ENCODE measurements at places on chromosomes 6 and 20.

GRCh38 chr6:130964808-130965604, 98.0 kb downstream of the EPB41L2 start:
- no peak for DNase-seq

- DNase-seq, result no peak
Measured at GRCh38 chr6:13299403-13299821, 28.9 kb downstream of the TBC1D7 start.

DNA sequence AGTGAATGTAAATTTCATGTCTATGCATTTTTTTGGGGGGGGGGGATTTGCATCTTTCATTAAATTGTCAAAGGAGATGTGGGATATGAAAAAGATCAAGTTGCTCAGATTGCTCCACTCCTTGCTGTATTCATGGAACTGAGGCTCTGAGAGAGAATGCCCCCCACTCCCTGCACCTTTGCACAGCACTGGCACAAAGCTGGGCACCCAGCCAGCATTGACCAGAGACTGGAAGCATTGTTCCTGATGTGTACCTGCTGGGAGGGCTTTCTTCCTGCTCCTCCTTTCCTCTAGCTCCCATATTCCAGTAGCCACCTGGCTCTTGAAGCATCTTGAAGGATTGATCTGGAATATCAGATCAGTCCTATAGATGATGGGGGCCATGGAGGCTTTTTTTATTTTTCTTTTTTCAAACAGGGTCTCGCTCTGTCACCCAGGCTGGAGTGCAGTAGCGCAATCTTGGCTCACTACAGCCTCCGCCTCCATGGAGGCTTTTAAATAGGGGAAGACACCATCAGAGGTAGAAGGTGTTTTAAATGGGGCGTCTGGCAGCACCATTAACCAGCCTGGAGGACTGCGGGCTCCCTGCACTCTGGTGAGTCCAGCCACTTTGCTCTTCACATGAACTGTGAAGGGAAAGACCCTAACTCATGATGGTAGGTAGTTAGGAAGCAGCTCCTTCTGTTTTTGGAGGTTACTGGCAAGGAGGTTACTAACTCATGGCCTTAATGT, 10.9 kb downstream of the DUSP15 start:
- DNase-seq, result no peak

- DNase-seq, result no peak
Measured at GRCh38 chr20:7248281-7249201, 481.1 kb downstream of the BMP2 start.

- no peak for DNase-seq
Measured at GRCh38 chr20:19835533-19836222, 77.6 kb downstream of the RIN2 start.

DNA sequence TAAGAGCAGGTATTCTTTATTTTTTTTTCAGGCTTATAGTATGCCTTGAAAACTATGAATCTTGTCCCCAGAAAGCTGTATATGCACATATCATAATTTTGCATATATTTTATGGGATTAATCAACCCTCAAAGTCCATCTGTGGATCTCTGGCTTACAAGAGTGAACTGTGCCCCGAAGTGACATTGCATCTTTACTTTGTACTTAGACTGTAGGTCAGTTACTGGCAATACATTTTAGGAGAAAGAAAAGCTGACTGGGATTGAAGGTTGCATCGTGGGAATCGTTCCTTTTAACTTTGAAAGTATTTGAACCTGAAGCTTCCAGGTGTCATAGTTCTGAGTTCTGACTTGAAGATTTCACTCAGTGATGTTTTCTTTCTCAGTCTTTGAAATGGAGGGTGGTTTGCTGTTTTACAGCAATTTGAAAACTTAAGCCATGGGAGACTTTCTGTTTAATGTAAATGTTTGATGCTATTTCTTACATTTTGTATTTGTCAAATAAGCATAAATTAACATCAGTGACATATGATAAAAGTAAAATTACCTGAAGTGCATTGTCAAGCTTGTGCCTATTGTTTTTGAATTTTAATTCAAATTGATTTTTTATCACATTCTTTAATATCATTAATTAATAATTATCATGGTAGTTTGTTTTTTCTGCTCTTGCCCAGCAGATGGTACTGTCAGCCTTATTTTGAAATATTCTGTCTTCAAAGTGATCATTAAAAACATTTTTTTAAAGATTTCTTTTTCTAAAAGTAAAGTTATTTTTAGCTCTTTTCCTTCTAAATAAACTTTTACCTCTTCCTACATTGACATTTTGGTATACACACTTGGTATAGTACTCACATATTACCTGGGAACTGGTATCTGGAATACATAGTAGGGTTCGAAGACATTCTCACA, 29.0 kb downstream of the L3MBTL3 start:
- DNase-seq, result no peak

DNA sequence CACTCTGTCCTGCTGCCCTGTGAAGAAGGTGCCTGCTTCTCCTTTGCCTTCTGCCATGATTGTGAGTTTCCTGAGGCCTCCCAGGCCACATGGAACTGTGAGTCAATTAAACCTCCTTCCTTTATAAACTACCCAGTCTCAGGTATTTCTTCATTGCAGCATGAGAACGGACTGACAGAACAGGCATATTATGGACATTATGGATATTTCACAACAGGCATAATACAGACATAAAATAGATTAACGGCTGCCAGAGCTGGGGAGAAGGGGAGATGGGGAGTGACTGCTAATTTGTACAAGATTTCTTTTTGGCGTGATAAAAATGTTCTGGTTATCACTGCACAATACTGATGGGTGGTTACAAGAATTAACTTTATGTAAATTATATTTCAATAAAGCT, 29.4 kb downstream of the TRPC4AP start:
- no peak for DNase-seq

- no peak for DNase-seq
Measured at GRCh38 chr6:50143011-50143719, 93.4 kb upstream of the DEFB112 start.

DNA sequence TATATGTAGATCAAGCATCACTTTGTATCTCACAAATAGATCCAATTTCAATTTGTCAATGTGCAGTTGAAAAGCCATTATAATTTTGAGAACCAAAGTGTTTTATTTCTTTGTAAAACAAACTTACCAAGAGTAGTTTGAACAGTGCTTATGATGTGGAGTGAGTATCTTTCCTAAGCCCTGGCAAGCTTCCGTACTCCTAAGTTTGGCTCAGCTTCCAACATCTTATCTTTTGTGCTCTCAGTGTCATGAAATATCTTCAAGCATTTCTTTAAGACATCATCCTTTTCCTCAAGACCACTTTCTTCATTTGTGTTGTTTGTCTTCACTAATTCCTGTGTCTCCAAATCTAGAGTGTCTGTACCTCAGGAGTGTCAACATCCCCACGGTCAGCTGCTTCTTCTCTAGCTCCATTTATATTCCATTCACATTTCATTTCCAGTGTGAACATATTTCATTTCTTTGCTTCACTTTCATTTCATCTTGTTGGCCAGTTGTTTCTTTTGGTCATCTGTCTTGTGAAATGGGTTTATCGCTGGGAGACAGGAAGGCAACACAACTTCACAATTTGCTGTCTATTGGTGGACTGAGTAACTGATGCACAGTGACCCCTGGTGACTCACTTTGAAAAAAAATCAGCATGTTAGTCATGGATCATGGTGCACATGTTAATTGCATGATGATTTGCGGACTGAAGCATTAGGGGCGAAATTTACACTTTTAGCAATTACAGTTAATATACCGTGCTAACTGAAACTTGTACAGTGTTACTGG, 36.9 kb downstream of the SLC24A3 start:
- no peak for DNase-seq

DNA sequence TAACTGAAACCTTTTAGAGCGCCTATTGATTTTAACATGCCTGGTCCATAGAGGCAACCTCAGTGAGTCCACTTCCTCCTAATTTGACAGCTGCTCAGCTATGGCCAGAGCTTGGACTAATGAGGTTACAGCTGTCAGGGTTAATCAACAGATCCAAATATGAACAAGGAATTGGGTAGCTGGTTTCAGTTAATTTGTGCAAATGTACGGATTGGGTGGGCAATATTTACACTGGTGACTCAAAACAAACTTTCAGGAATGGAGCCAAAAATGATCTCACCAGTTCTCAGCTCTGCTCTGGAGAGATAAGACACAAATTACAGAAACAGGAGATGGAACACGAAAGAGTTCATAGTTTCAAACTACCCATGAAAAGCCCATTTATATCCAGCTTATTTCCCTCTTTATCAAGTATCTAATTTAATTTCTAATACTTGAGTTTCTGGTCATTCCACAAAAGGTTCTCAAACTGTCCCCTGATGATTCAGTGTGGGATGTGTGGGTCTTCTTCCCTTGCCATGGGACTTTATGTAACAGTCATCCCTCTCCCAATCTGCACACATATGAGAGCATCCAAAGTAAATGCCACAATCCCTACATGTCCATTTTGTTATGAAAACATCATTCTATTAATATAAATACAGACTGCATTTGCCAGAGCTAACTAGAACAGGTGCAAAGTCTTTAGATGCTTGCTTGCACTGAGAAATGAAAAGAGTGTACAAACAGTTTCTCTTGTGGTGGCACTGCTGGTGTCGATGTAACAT, 149.9 kb downstream of the RPS12 start:
- DNase-seq, result no peak

DNA sequence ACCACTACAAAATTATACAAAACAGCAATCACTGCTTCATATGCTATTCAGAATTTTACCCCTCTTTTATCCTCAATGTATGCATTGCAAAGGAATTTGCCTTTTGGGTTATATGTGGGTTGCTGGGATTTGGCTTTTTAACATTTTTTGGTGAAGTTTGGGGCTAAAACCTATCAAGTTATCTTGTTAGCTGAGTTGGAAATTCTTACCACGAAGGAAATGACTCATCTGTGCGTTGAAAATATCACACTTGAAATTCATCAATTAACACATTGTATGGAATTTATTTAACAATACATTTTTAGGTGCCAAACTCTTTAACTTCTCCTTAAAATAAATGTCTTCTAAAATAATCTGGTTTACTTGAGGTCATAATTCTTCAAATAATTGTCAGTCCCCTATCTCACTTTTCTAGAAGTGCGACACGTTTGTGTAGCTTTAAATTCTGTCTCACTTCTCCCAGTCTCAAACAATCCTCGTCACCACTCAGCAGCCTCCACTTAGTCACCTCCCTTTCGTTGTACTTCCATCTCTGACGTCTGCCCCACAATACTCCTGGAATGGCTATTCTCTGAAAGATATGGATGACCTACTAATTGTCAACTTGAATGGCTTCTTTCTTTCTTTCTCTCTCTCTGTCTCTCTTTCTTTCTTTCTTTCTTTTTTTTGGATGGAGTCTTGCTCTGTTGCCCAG, 88.5 kb downstream of the PHACTR1 start:
- DNase-seq, result no peak

- no peak for DNase-seq
Measured at GRCh38 chr20:8315639-8316573, 183.8 kb downstream of the PLCB1 start.

DNA sequence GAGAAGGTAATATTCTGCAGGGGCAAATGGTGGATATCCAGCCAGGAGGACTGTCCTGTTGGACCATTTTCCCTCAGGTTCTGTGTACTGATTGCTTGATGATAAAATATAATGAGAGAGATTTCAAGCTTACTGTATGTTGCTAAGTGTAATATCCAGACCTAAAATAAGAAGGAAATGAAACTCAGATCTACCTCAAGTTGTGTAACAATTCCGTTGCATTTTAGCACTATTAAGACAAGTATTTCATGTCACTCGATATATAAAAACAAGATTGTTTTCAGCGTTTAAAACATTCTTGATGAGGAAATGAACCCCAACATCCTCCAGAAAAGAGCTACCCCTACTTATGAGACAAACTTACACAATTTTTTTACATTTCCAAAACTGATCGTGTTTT, 57.2 kb downstream of the RGS17 start:
- no peak for DNase-seq

DNA sequence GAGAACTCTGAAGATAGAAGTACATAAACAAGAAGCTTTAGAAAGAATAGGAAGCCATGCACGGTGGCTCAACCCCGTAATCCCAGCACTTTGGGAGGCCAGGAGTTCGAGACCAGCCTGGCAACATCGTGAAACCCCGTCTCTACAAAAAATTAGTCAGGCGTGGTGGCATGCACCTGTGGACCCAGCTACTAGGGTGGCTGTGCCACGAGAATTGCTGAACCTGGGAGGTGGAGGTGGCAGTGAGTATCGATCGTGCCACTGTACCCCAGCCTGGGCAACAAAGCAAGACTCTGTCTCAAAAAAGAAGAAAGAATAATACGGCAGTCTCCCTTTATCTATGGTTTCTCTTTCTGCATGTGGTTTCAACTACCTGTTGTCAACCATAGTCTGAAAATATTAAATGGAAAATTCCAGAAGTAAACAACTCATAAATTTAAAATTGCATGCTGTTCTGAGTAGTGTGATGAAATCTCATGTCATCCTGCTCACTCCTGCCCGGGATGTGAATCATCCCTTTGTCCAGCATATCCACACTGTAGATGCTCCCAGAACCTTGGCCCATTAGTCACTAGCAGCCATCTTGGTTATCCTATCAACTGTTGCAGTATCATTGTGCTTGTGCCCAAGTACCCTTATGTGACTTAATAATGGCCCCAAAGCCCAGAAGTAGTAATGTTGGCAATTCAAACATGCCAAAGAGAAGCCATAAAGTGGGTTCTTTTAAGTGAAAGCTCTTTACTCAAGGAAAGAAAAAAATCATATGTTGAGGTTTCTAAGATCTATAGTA, 22.1 kb downstream of the DEK start:
- no peak for DNase-seq

DNA sequence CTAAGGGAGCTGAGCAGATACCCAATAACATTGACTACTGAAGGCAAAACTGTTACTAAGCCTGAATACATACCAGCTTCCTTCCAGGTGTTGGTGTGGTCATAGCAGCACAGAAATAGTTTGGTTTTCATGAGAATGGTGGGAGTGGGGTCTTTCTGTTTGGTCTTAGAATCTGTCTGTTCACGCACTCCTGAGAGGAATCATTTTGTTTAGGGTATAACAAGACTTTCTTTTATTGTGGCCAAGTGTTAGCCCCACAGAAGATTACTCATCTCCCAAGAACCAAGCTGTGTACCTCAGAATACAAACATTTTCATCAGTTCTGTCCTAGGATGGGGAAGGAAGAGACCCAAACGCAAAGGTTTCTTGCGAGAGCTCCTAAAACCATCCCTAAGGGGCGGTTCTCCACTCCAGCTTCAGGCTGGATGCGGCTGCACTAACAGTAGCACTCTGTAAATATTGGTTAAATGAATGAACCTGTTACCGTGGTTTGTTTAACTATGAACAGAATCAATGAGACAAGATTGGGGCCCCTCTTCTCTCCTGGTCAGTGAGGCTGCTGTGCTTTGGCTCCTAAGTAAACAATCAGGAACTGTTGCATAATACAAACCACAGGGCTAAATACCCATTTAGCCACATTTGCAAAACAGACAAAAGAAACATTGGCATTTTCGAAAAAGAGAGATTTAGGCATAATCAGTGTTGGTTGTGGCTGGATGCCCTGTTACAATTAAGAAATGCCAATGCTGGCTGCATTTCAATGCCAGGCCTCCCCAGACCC, 44.9 kb downstream of the SNAP25 start:
- no peak for DNase-seq

- no peak for DNase-seq
Measured at GRCh38 chr6:137779982-137780381, 87.1 kb upstream of the TNFAIP3 start.

- peak; percentile 53 for DNase-seq
Measured at GRCh38 chr6:24522228-24523176, 27.7 kb downstream of the ALDH5A1 start.

All from GM13977 (cell line).